Kidney capillary endothelial cell (primary cell): ENCODE measurements at places on chromosomes 16 and 17.

DNA sequence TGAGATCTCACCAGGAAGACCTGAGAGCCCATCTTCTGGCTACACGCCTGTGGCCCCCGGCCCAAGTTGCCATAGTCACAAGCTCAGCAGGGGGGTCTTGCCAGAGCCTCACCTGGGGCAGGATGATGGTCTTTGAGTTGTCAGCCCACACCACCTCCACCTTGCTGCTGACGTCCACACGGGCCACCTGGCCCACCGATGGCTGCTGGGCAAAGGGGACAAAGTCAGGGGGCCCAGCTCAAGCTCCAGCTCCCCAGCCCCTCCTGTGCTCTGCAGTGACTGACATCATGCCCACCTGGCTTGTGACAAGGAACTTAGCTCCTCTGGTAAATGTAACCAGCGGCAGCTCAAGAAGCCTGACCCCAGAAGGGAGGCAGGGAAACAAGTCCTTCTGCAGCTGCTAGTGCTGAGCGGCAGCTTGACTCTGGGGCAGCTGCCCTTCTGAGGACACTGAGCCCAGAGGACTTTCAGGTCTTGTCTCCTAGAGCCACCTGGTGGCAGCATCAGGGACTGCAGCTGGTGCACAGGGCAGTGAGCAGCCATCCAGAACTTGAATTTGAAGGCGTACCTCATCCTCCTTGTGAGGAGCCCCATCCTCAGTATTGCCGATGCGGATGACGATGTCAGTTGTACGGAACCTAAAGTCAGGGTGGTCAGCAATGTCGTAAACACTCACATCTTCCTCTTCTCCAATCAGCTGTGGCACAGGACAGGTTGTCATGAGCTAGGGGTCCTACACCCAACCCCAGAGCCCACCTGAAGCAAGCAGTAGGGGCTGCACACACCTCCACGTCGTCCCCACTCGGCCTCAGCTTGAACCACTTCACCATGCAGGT is 13.5 kb downstream of the SPHK1 start:
- peak; percentile 77 for DNase-seq

GRCh38 chr17:17760350-17760749 is 76.4 kb downstream of the SREBF1 start:
- no peak for DNase-seq

DNA sequence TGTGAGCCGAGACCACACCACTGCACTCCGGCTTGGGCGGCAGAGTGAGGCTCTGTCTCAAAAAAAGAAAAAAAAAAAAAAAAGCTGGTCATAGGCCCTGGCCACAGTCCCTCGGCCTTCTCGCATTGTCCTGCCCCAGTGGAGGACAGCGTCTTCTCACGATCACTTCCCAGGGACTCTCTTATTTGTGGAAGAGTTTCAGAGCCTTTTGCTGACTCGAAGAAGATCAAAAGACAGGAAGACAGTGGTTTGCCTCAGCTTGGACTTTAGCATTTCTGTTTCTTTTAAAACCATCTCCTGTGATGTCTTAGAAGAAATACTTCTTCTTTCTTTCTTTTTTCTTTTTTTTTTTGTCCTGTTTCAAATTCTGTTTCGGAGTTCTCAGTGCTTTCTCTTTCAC is 210.0 kb downstream of the FTO start:
- DNase-seq: no peak

DNA sequence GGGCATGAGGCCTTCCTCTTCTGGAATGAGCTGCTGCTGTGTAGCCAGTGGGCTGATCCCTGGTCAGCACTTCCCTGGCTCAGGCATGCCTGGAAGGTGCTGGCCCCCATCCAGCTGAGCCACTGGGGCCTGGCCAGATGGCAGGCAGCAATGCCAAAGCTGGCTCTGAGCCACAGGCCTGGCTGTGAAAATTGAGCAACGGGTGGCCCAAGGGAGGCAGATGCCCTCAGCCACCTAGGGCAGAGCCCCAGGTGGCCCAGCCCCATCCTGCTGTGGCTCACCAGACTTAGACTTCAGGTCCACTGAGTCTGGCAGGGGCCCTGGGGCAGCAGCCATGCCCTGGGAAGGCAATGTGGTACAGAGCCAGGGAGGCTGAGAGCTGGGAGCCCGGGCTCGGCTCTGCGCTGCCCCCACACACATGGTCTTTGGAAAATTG is 8.5 kb upstream of the CRHR1 start:
- no peak for DNase-seq

DNA sequence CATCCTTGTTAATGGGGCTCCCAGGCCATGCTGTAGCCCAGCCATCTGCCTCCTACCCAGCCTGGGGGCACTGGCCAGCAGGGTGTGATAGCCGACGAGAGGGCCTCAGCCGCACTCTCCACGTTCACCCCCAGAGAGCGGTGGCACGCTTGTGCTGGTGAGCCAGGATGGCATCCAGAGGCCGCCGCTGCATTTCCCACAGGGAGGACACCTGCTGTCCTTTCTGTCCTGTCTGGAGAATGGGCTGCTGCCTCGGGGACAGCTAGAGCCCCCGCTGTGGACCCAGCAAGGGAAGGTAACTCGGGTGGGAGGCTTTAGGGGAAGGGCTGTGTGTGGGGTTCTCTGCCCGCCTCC is 27.4 kb downstream of the SGSM2 start:
- no peak for DNase-seq

GRCh38 chr17:42065201-42065600 is 14.8 kb upstream of the C17orf113 start:
- DNase-seq: no peak

DNA sequence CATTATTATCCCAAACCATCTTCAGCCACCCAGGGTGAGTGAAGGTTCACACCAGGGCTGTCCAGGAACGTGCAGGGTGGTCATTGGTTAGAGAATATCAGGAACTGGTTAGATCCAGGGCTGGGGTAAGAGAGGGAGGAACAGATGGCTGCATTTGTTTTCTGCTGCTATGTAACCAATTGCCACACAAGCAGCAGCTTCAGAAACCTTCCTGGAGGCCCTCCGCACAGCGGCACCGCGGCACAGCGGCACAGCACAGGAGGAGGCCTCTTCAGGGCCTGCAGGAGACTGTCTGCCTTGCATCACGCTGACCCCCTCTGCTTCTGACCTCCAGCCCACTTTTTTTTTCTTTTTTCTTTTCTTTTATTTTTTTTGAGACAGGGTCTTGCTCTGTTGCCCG is 86.1 kb downstream of the KCNJ12 start:
- DNase-seq: no peak

DNA sequence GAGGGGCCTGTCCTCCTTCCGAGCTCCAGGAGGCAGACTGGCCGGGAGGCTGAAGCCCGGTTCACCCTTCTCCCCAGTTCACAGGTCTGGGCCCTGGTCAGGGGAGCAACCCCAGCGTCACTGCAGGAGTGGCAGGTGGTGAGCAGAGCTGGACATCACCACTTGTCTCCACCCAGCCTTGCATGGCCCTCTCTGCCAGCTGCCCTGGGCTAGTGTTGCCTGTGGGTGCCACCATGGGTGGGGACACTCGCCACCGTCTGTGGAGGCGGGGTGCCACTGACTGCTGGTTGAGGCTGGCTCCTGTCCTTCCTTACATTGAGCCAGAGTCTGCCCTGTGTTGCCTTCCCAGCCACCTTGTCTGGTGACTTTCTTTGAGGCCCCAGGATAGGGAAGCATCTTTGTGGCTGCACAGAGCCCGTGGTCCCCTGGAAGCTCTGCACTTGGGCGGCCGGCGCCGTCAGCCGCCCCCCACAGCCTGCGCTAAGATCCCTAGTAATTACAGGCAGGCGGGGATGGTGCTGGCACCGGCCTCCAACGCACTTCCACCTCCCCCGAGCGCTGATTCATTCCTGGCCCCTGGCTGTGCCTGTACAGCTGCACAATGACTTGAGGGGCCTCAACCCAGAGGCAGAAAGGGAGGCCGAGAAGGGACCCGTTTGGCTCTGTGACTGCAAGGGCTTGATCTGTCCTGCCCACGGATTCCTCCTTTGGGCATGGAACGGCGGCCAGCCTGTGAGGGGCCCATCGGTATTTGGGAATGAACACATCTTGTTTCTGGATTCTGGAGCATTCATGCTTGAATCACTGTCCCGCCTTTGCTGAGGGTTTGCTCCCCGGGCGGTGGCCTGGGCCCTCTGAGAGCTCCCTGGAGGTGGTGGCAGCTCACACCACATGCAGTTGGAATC is 5.2 kb downstream of the BAIAP2 start:
- DNase-seq: no peak

DNA sequence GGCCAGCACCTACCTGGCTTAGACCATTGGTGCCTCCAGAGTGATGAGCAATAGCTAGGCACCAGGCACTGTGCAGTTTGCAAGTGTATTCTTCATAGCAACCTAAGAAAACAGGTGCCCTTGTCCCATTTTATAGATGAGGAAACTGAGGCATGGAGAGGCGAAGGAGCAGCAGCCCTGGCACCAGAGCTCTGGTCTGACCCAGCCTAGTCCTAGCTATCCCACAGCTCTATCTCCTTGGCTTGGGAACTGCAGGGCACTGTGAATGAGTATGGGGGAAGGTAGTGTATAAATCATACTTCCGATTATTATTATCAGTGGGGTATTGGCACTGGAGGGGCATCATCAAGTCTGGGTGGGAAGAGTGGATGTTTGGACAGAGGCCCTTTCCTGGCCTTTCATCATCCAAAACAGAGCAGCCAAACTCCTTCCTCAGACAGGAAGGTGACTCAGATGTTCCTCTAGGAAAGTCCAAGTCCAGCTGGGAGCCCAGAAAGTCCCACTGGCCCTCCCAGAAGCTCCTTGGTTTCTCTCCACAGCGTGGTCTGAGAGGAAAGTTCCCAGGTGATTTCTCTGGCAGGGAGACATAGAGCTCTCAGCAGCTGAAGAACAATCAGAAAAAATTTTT is 32.0 kb upstream of the PLLP start:
- peak; percentile 85 for DNase-seq

DNA sequence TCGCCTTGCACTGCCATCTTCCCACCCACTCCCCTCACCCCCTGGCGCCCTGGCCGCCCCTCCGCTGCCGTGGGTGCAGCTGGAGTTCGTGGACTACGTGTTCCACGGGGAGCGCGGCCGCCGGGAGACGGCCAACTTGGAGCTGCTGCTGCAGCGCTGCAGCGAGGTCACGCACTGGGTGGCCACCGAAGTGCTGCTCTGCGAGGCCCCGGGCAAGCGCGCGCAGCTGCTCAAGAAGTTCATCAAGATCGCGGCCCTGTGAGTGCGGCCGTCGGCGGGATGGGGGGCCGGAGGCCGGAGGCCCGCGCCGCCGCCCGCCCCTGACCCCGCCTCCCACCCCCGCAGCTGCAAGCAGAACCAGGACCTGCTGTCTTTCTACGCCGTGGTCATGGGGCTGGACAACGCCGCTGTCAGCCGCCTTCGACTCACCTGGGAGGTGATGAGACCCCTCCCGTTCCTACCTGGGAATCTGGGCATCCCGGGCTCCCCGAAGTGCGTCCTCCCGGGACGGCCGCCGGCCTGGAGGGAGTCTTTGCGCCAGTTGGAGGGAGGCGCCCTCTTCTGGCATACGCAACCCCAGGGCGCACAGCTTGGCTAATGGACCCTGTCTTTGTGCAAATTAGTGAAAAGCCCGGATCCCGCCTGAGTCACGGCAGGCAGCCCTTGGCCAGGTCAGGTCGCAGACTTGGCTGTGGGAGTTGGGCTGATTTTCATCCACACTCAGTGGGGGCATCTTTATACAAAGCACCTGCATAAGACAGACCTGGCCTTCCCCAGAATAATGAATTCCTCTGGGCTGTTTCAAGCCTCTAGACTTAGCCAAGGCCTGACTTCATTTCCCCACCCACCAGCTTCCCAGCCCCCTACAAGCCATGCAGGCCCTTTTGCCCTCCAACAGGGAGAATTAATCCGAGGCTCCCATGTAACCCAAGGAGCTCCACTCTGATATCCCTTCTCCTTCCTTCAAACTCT is 14.3 kb downstream of the RAPGEFL1 start:
- peak; percentile 69 for DNase-seq

DNA sequence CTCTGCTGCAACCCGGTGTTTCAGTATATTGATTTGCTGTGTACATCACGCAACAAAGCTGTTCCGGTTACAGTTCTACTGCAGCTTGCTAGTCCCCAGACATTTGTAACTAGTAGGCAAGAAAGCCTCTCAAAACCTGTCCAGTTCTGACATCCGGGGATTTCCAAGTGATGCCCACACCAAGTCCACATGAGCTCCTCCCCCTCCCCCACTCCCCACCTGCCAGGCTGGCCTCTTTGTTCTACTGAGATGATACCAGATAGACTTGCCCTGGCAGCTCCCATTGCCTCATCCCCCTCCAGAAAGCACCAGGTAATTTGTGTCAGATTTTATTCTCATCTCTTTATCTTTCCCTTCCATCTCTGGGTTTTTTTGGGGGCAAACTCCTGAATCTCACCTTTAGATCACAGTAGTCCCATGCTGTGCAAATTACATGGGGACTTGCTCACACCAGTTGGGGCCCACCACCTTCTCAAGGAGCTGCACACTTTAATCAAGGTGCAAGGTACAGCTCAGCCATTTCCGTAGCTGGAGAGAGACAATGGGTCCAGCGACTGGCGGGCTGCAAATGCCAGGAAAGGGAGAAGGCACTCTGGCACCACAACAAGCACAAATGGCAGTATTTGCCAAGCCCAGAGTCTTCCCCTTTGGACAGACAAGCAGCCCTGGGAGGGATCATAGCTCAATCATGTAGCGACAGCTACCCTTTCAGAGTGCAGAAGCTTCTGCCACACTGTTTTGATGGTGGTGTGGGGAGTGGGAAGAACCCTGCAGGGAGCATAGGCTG is 183.1 kb downstream of the CYLD start:
- DNase-seq: no peak

DNA sequence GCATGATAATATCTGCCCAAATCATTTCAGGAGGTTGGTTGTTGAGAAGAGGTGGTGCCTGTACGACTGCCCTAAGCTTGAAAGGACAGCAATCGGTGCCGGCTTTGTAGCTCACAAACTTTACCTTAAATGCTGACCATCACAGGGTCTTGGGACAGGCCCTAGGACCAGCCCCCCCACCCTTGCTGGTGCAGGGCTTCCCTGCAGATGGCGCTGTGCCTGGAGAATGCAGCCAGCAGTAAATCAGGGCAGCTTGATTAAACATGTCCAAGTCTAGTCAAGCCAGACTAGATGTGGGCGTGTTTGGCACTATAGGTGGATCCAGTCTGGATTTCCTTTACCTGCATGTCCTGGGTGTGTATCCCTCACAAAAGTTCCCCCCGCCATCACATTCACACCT is 135.5 kb upstream of the CRHR1 start:
- no peak for DNase-seq

GRCh38 chr17:55190748-55191147 is 74.0 kb upstream of the HLF start:
- DNase-seq: no peak

DNA sequence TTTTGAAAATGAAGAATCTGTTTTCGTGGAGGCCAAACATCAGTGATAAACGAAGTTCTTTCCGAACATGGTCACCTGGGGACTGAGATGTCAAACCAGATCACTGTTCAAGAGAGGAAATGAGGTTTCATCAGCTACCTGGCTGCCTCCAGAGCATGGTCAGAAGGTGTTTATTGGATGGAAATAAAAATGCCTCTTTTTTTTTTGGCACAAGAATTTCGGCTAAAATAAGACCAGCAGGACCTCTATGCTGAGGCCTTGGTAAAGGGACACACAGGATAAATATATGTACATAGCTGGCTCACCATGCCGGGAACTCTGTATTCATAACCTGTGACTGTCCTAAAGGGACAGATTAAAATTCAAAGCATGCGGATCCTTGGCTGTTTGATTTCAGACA is 135.3 kb downstream of the UTP18 start:
- DNase-seq: no peak
